ENCODE measurements at places on chromosomes 7 and 10.

DNA sequence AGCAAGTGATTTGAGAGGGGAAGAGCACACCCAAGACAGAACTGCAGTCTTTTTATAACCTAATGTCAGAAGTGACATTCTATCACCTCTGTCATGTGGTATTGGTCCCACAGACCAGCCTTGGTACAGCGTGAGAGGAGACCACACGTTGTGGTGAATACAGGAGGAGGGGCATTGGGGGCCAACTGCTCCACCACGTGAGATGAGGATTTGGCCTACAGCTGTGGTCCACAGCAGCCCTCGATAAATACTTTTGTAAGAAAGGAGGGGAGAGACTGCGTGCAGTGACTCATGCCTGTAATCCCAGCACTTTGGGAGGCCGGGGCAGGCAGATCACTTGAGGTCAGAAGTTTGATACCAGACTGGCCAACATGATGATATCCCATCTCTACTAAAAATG lies 243.1 kb downstream of the FGFR2 start:
- DNase-seq = no peak

GRCh38 chr10:104043185-104043830 lies 42.4 kb downstream of the COL17A1 start:
- DNase-seq = no peak

DNA sequence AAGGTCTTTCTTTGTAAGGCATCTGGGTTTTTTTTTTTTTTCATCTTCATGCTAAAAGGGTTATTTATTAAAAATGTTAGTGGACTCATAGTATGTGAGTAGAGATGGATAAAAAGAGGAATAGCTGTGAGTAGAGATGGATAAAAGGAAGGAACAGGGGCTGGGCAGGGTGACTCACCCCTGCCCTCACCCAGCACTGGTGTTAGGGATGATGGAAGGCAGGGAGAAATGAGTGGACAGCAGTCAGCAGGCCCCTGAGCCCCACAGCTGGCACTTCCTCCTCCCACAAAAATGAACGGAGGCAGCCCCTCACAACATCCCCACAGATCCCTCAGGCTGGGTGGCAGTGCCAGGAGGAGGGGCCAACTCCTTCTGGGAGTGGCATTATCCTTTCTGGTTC lies 39.3 kb downstream of the ANTXRL start:
- DNase-seq = no peak

- DNase-seq = peak; percentile 61
Measured at GRCh38 chr7:134996097-134996550, 9.8 kb downstream of the AGBL3 start.

GRCh38 chr7:121164247-121164646 lies 164.6 kb upstream of the WNT16 start:
- no peak for DNase-seq

DNA sequence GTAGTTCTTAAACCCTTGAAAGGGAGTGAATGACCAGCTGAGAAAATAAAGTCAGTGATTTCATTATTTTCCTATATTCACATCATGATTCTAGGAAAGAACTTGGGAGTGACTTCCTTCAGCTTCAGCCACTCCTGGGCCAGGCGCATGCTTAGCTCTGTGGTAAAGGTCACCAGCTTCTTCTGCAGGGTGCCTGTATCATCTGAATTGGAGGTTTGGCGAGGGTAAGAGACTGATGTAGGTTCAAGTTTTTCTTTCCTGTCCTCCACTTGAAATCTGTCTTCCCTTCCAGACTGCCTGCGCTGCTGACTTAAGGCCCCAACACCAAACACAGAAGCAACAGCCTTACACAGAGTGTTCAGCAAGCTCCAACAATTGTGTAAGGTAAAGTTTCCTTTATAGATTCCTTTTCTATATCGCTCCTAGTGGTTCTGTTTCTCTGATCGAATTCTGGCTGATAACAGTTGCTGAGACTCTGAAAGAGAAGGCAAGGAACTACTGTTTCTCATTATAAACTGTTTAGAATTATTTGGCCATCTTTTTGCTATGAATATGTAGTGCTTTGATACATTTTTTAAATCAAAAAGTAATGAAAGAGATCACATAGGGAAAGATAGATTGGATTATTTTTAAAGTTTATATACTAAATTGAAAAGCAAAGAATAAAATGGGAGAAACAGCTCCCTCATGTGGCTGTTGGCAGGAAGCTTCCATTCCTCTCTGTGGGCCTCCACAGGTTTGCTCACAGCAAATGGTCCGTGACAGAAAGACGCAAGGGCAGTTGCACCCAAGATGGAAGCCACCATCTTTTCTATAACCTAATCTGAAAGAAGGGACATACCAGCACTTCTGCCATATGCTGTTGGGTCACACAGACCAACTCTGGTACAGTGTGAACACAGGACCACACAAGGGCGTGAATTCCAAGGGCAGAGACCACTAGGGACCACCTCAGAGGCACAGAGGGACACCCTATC lies 14.0 kb downstream of the GATAD1 start:
- peak; percentile 55 for DNase-seq

GRCh38 chr10:90592638-90593302 lies 265.1 kb downstream of the HTR7 start:
- peak; percentile 70 for DNase-seq

- DNase-seq = no peak
Measured at GRCh38 chr10:29823553-29824080, 188.8 kb upstream of the SVIL start.

All from fibroblast of mammary gland (primary cell).